Right renal cortex interstitium (tissue), 3 donors: ENCODE measurements at places on chromosomes 7 and 10.

GRCh38 chr10:80529604-80530003 lies 8.1 kb upstream of the SH2D4B start:
- DNase-seq: no peak

DNA sequence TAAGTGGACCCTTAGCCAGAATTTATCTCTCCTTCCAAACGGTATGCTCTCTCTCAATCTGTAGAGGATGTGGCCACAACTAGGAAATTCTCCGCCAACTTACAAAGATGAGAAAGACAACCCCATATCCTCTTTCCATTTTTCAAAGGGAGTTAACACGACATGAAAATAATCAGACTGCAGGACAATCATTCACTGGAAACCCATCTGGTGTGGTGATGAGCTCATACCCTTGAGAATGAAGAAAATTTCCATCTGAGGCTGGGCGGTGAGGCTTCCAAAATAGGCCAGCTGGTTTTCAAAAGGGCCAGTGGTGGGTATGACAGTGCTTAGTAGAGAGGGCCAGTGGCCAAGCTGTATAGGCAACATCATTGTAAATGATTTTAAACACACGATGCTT lies 369.6 kb downstream of the FRMD4A start:
- DNase-seq: no peak

DNA sequence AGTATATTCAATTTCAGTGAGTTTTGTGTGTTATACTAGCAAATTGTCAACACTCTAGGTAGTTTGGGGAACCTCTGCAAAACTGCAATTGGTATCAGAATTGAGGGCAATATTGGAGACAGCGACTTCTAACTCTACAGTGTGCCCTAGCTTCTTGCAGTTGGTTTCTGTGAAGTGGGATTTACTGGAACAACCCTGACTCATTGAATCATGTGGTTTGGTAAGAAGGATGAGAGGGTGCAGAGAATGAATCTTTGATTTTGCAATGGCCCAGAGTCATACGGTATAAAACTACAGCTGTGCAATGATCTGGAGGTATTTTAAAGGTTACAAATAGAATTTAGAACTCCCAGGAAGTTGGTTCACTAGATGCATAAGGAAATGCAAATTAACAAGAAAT lies 129.1 kb upstream of the PPP1R3A start:
- DNase-seq: no peak

GRCh38 chr10:93859049-93859655 lies 34.6 kb upstream of the SLC35G1 start:
- DNase-seq: no peak

- no peak for DNase-seq
Observed at GRCh38 chr7:3028071-3028757, 15.5 kb downstream of the CARD11 start.

DNA sequence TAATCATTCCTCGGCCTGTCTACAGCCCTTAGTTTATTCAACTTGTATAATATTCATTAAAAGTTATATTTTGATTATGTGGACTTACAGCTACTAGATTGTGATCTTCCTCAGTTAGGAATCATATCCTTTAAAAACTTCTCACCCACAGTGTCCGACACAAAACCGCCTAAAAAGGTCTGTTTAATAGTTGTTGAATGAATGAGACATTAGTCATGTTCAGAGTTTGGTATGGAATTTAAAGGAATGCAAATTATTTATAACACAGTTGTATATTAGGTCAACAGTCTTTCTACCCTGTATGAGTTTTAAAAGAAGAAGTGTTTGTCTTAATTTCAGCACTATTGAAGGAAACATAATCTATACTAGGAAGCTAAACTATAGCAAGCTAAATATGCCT lies 390.0 kb downstream of the ARL4A start:
- DNase-seq: no peak
